ENCODE measurements at places on chromosomes 5 and 9.

DNA sequence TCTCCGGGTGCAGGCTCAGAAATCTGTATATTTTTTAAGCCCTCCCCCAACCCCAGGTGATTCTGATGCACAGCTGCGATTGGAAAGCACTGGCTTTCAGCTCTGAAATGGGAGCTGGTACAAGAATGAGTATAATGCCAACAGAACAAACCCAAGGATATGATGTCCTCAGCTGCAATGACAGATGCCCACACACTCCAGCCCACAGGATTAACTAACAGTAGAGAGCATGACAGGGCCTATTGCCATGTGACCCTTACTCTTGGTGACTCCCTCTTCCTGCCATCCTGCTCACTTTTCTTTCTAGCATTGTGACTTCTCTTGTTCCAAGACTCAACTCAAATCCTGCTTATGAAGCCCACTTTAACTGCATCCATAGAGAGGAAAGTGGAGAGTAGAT lies 174.5 kb downstream of the FGF18 start:
- DNase-seq: no peak

DNA sequence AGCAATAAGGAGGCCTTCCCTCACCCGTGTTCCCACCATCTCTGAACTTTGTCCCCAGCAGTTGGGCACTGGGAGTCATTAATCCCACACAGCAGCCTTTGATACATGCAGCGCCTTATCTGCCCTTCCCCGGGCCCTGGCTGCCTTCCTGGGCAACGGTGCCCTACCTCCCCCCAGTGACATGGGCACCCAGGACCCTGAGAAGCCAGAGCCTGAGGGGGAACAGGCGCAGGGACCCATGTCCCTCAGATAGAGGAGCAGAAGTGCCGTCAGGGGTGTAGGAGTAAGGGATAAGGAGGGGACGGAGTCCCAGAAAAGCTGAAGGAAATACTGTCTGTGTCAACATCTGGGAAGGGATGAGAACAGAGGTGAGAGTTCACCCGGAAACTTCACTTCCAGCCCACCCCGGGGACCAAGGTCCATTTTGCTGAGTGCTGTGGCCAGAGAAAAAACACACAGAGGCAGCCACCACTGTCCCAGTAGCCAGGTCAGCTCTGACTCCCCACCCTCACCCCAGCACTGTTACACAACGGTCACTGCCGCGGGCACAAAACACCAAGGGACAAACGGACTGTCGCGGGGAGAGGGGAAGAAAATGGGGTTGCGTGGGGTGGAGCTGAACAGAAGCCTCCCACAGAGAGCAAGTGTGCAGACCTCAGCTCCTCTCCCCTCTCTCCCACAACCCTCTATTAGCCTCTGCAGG lies 3.8 kb downstream of the PCDH1 start:
- no peak for DNase-seq

GRCh38 chr5:160899735-160900134 lies 47.7 kb upstream of the ATP10B start:
- DNase-seq: no peak

GRCh38 chr9:11182001-11182400 lies 569.2 kb upstream of the PTPRD start:
- DNase-seq: no peak

- DNase-seq: no peak
Measured at GRCh38 chr9:38066914-38067858, 1.8 kb downstream of the SHB start.

GRCh38 chr9:6428940-6429889 lies 16.2 kb downstream of the UHRF2 start:
- no peak for DNase-seq

DNA sequence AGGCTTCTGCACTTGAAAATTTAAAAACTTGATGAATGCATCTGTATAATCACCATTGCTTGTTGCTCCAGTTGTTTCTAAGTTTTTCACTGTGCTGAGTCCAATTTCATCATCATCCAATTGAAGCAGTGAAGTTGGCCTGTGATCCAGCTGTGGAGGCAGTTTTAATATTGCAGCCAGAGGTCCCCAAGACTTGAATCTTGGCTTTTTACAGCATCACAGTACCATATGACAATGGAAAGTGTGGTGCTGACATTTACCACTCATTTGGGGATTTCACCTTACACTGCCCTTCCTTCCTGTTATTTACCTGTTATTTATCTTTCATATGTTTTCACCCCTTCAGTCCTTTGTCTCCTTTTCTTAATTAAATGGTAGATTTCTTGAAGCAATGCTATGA lies 76.2 kb upstream of the SPIN1 start:
- no peak for DNase-seq

Data from NCI-H510A treated with DMSO at 0.1 percent for 48 hours (cell line).